ENCODE measurements at places on chromosomes 13 and 19. TPM values are rescaled to one million over a fixed set of nuclear protein-coding genes. Genes with fewer than 3 reads are reported as not detected.

SELENOV gene
- total RNA-seq: not detected

PVR gene
- 32.4 TPM for total RNA-seq

C5AR2 gene
- total RNA-seq: under 0.01 TPM

NCR1 gene
- total RNA-seq: not detected

PLD3 gene
- total RNA-seq: 177 TPM

TEKTIP1 gene
- not detected for total RNA-seq

THSD8 gene
- total RNA-seq: not detected

DNAJC15 gene
- 17.0 TPM for total RNA-seq

GPR12 gene
- total RNA-seq: not detected

RAB3A gene
- total RNA-seq: 1.4 TPM

PSG2 gene
- total RNA-seq: not detected

C5AR1 gene
- total RNA-seq: not detected

EFNB2 gene
- total RNA-seq: 0.23 TPM

LYPD3 gene
- not detected for total RNA-seq

ZNF285 gene
- 2.7 TPM for total RNA-seq

CATSPERD gene
- total RNA-seq: not detected

ZNF625 gene
- 6.1 TPM for total RNA-seq

PROZ gene
- total RNA-seq: not detected

MADCAM1 gene
- not detected for total RNA-seq

CCL25 gene
- not detected for total RNA-seq

CACNG7 gene
- total RNA-seq: 0.47 TPM

TMC4 gene
- 0.15 TPM for total RNA-seq

TEX26 gene
- total RNA-seq: not detected

PINLYP gene
- 6.4 TPM for total RNA-seq

ZNF835 gene
- 0.08 TPM for total RNA-seq

SHD gene
- total RNA-seq: not detected

CACNA1A gene
- total RNA-seq: 5.0 TPM

C3 gene
- 14.0 TPM for total RNA-seq

POLR2I gene
- 131 TPM for total RNA-seq

SPRED3 gene
- 1.4 TPM for total RNA-seq

ZNF628 gene
- 0.35 TPM for total RNA-seq

CD33 gene
- not detected for total RNA-seq

ZNF208 gene
- total RNA-seq: 1.4 TPM

ZNF433 gene
- 3.2 TPM for total RNA-seq

ZNF571 gene
- 3.2 TPM for total RNA-seq

C1QTNF9B gene
- not detected for total RNA-seq

SYNE4 gene
- 0.08 TPM for total RNA-seq

GRIN3B gene
- total RNA-seq: 0.23 TPM

PRR19 gene
- total RNA-seq: not detected

IL12RB1 gene
- not detected for total RNA-seq

WDR87 gene
- total RNA-seq: not detected

C1QTNF9 gene
- not detected for total RNA-seq

ZGLP1 gene
- total RNA-seq: 0.23 TPM

HIPK4 gene
- under 0.01 TPM for total RNA-seq

PABPC3 gene
- 0.08 TPM for total RNA-seq

LENG1 gene
- 6.5 TPM for total RNA-seq

ZNF154 gene
- 4.4 TPM for total RNA-seq

FFAR3 gene
- not detected for total RNA-seq

CHST8 gene
- total RNA-seq: not detected

SLC7A10 gene
- not detected for total RNA-seq

PGLYRP1 gene
- total RNA-seq: not detected

ZNF574 gene
- total RNA-seq: 6.6 TPM

PRTN3 gene
- not detected for total RNA-seq

CHAMP1 gene
- total RNA-seq: 10.1 TPM

ZIC2 gene
- total RNA-seq: under 0.01 TPM

ONECUT3 gene
- not detected for total RNA-seq

NLRP4 gene
- not detected for total RNA-seq

LIG1 gene
- total RNA-seq: 17.4 TPM

SOX21 gene
- total RNA-seq: not detected
